HuH-7.5 (cell line): ENCODE measurements at places on chromosomes 16 and 17.

- DNase-seq, result no peak
Observed at GRCh38 chr17:13273806-13274205, 256.0 kb upstream of the ELAC2 start.

GRCh38 chr17:78558181-78558850, 18.9 kb downstream of the DNAH17 start:
- DNase-seq, result no peak

GRCh38 chr16:30535777-30536190, 1.1 kb upstream of the ZNF747 start:
- DNase-seq, result peak; percentile 75

- no peak for DNase-seq
Observed at GRCh38 chr16:22186517-22186916, 19.6 kb upstream of the EEF2K start.

DNA sequence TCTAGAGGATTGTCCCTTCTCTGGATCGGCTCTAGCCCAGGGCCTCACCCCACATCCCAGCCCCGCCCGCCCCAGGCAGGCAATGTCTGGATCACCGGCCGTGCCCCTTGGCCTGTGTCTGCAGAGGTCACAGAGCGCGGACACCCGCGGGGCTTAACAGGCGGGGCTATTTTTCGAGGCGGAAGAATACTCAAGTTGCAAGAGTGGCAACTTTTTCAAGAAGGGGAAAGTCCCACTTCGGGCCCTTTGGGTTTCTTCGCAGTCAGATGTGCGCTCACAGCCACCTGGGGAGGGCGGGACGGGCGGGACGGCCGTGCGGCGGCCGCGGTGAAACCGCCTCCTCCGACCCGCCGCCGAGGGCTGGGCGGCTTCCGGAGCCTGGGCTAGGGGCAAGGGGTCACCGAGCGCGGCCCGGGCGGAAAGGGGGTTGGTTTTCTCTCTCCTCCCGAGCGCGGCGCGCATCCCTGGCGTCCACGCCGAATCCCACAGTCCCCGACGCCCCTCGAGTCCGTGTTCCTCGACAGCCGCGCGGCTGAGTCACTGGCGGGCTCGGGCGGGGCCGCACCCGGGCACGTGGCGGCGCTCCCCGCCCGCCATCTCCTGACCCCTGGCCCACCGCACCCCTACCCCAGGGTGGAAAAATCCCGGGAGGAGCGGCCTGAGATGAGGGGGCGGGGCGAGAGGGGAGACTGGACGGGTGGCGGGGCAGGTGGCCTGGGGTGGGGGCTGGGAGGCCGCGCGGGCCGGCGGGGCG, 1.2 kb upstream of the PFN1 start:
- DNase-seq, result peak; percentile 81

DNA sequence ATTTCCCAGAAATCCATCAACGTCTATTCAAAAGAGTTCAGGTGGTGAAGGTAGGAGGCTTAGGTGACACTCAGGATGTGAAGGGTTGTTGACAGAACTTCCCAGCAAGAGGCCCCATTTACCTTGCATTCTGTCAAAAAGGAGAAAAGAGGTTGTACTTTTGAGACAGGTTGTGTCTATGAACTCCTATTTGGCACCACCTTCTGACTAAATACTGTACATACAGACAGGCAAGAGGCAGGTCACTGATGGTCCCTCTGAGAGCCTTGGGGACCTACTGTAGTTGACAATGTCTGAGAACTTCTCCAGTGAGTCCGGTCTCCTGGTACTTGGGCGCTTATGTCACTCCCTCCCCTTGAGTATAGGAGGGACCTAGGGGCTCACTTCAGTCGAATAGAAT, 479.3 kb upstream of the ZFHX3 start:
- no peak for DNase-seq

DNA sequence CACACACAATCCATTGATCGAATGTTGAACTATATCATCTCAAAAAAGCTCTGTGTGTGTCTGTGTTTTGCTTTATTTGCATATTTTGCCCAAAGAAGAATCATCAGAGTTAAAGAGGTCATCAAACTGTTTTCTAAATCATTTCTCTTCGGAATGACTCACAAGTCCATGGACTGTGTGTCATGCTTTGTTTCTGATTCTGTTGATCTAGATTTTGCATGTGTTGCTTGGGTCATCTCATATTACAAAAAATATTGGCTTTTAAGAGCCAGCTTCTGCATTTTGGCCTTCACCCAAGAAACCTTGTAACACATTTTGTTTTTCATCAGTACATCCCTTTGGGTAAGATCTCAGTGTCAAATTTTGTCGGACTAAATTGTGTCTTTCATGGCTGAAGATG, 471.2 kb upstream of the HSBP1 start:
- no peak for DNase-seq

- DNase-seq, result no peak
Observed at GRCh38 chr16:7236824-7237410, 95.7 kb upstream of the RBFOX1 start.

DNA sequence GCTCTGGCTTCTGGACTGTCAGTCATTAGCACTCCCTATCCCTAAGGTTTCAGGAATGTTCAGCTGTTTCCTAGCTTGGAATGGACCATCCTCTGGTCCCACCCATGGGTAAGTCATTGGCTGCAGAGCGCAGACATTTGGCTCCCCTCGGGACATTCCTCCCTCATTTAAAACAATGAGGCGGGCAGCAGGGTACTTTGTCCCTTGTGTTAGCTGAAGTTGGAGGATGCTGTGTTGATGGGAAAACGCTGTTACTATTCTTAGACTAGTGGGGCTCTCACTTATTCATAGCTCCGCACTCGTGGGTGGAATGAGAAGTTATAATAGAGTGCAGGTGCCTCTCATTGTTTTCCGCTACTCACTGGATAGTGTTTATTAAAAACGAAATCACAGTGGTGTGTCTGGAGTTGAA, 673.8 kb downstream of the WWOX start:
- no peak for DNase-seq

DNA sequence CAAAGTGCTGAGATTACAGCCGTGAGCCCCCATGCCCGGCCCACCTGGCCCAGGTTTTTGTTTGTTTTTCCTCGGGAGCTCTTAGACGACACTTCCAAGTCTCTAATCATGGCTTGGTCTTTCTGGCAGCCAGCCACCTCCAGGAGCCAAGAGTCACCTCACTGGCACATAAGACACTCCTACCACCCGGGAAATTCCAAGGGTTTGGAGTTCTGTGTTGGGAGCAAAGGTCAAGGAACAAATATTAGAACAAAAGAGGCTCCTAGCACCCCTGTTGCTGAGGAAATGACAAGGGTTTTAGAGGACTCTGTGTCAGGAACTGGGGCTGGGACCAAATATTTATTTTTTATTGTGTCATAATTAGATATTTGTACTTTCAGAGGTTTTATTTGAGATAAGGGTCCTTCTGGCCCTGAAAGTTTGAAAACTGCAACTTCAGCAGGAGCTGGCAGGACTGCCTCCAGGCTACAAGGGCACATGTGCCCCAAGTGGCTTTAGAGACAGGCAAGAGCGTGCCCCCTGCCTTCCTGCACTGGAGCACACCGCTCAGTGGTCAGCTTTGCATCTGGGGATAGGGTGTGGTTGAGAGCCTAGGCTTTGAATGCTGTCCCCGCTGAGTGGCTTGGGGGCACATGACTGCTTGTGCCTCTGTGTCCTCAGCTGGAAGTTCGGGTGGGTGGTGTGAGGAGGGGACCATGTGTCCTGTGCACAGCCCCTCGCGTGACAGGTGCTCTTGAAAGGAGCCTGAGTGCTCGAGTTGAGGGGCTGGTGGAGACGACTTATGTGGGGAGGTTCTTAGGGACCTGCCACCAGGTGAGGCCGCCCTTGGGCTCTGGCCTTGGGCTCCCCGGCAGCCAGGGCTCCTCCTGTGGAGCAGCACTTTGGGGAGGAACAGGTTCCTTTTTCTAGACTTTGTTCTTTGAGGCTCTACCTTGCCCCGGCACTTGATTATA, 29.7 kb downstream of the MGRN1 start:
- DNase-seq, result no peak

- no peak for DNase-seq
Observed at GRCh38 chr17:33473061-33473460, 180.0 kb upstream of the ASIC2 start.

- DNase-seq, result no peak
Observed at GRCh38 chr17:77606865-77607210, 351.7 kb upstream of the TNRC6C start.

DNA sequence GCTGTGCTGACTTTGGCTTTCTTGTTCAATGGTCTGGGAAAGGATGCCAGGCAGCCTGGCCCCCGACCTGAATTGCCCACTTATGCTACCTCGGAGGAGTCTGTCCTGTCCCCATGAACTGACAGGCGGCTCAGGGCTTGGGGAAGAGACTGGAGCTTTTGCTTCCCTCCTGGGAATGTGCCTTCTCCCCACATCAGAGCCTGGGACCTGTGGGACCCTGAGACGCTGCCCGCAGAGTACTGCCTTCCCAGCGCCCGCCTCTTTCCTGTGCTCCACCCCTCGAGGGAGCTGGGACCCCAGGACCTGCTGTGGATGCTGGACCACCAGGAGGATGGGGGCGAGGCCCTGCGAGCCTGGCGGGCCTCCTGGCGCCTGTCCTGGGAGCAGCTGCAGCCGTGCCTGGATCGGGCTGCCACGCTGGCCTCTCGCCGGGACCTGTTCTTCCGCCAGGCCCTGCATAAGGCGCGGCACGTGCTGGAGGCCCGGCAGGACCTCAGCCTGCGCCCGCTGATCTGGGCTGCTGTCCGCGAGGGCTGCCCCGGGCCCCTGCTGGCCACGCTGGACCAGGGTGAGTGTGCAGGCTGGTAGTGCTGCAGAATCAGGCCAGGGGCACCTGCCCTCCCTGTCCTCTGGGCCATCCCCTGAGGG, 18.5 kb downstream of the FCSK start:
- no peak for DNase-seq

- no peak for DNase-seq
Observed at GRCh38 chr16:60295451-60295850, 1561.3 kb upstream of the GOT2 start.

GRCh38 chr16:85851034-85851785, 47.8 kb upstream of the IRF8 start:
- DNase-seq, result no peak

DNA sequence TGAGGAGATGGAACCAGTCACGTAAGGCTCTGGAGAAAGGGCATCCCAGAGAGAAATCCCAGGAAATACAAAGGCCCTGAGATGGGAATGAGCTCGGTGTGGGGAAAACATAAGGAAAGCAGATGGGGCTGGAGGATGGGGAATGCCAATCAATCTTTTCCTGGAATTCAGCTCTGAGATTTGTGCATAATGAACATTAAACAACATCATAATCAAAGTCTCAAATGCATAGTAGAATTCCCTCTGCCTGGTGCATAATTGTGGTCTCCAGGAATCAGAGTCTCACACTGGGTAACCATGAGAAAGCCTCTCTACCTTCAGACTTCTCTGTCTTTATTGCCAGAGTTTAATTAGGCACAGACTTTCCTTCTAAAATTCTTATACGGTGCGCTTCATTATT, 30.8 kb downstream of the OTOA start:
- no peak for DNase-seq

DNA sequence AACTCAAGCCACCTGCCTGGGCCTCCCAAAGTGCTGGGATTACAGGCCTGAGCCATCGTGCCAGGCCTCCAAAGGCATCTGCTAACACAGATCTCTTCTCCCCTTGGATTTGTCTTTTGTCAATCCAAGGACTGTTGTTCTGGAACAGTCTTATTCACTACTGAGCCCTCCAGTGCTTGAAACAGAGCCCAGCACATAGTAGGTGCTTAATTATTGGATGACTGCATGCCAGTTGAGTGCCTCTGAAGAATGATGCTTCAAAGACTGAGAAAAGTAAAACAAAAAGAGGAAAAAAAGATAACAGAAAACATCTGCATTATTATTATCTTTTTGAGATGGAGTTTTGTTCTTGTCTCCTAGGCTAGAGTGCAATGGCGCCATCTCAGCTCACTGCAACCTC, 1.7 kb upstream of the CRISPLD2 start:
- DNase-seq, result no peak

DNA sequence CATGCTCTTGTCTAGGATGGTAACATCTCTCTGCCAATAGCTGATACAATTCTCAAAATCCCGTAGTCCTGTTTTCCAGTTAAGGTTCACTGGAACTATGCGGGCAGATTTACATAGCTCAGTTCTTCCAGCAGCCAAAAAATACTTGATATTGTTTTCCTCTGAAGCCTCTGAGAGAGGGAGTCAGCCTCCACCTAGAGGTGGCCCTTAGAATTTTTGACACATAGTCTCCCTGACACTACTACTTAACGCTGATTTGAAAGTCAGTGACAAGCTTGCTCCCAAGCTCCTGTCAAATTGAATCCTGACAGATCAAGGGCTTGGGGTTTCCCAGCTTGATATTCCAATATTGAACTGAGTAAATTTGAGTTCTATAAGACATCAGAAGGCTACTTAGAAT, 1780.1 kb downstream of the TP53TG3F start:
- no peak for DNase-seq
